ENCODE measurements at places on chromosomes 12 and 14. TPM values are rescaled to one million over a fixed set of nuclear protein-coding genes. Genes with fewer than 3 reads are reported as not detected.

RIMBP2 gene
- total RNA-seq, result not detected

MSI1 gene
- not detected for total RNA-seq

SNX6 gene
- 110 TPM for total RNA-seq

MON2 gene
- total RNA-seq, result 37.6 TPM

LYZ gene
- not detected for total RNA-seq

ATP23 gene
- total RNA-seq, result 6.5 TPM

ADGRD1 gene
- not detected for total RNA-seq

KITLG gene
- total RNA-seq, result 53.8 TPM

TPH2 gene
- not detected for total RNA-seq

GLIPR1 gene
- total RNA-seq, result 31.6 TPM

ESRRB gene
- total RNA-seq, result not detected

SLCO1B1 gene
- not detected for total RNA-seq

PLEKHD1 gene
- total RNA-seq, result 0.07 TPM

GUCY2C gene
- total RNA-seq, result not detected

EGLN3 gene
- 7.5 TPM for total RNA-seq

GZMB gene
- total RNA-seq, result not detected

FGF6 gene
- total RNA-seq, result not detected

ADAM21 gene
- 0.14 TPM for total RNA-seq

HOXC10 gene
- total RNA-seq, result not detected

COX8C gene
- not detected for total RNA-seq

TAS2R19 gene
- total RNA-seq, result 7.6 TPM

ZNF891 gene
- total RNA-seq, result 1.6 TPM

IFNG gene
- not detected for total RNA-seq

WDR89 gene
- total RNA-seq, result 21.9 TPM

TAS2R42 gene
- total RNA-seq, result not detected

IQSEC3 gene
- under 0.01 TPM for total RNA-seq

SLC2A14 gene
- not detected for total RNA-seq

PRB2 gene
- total RNA-seq, result not detected

C12orf60 gene
- 2.7 TPM for total RNA-seq

KRT74 gene
- total RNA-seq, result not detected

HVCN1 gene
- total RNA-seq, result 2.4 TPM

RABGGTA gene
- total RNA-seq, result 46.8 TPM

ESR2 gene
- 0.07 TPM for total RNA-seq
